Left renal pelvis (tissue), 4 donors: ENCODE measurements at places on chromosomes 12 and 14. TPM values are rescaled to one million over a fixed set of nuclear protein-coding genes. Genes with fewer than 3 reads are reported as not detected.
A peak's percentile ranks its signal among the peaks of the same experiment; 100 is the strongest.

Gene SERPINA3
- 0.50 TPM for polyA plus RNA-seq

DNA sequence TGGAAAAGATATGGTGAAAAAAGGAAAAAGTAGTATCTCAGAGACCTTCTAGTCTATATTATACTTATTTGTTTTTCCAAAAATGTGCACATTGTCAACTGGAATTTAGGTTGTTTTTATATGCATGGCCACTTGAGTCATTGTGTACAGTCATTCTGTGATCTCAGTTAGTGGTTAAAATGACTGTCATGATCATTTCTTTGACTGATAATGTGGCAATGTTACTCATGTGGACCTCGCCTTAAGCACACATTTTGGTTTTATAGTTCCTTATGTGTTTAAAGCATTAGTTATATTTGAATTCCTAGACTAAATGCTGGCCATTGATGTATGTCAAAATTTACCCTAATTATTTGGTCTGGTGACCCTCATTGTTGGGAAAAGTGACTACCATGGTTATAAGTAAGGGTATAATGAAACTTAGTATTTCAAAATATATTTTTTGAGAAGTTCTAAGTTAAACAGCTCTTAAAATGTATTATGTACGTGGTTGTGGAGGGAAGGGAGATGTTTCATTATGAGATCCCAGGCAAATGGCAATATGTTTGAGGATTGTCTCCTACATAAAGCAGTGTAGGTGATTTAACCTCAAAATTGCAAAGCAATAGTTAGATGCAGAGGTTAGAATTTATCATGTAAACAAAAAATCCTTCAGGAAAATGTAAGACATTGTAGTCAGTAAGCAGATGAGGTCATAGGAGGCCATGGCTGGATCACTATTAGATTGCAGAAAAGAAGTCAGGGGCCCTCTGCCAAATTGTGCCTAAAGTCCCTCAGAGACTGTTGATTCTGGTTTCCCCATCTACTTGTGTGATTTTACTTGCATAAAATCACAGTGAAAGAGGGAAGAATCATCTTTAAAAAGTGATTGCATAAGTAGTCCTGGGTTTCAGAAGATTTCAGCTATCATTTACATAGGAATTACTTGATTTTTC is 17.5 kb downstream of the PNMA1 start:
- no peak for DNase-seq

Gene MYH6
- 0.27 TPM for polyA plus RNA-seq

- no peak for DNase-seq
Measured at GRCh38 chr12:71804505-71804904, 35.1 kb upstream of the TBC1D15 start.

DNA sequence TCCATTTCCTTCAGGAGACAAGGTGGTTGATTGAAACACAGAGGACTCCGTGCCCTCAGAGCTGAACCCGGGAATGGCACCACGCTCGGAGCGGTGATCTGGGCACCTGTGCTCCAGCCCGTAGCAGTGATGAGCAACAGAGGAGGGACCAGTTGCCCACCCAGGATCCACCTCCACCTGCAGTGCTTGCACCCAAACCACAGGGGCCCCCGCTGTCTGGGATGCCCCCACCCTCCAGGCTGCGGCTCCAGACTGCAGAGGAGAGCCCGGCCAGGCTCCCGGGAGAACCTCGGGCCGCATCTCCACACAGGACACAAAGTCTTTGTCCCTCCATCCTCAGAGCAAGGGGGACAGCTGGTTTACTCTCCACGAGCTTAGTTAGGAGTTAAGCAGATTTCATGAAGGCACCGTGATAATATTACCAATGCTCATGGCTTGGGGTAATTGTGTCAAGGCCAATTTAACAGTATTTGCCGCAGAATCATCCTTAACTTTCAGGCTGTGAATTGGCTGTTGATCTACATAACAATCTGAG is 100.6 kb downstream of the TNFAIP2 start:
- no peak for DNase-seq

Gene STYK1
- 0.10 TPM for polyA plus RNA-seq

Gene ASB2
- polyA plus RNA-seq = 0.39 TPM

DNA sequence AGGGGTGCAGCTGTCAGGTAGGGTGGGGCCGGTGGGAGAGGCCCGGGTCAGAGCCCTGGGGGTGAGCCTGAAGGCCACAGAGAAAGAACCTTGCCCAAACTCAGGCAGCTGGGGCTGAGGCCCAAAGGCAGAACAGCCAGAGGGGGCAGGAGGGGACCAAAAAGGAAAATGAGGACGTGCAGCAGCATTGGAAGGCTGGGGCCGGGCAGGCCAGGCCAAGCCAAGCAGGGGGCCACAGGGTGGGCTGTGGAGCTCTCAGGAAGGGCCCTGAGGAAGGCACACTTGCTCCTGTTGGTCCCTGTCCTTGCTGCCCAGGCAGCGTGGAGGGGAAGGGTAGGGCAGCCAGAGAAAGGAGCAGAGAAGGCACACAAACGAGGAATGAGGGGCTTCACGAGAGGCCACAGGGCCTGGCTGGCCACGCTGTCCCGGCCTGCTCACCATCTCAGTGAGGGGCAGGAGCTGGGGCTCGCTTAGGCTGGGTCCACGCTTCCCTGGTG is 10.5 kb downstream of the MMP14 start:
- no peak for DNase-seq

DNA sequence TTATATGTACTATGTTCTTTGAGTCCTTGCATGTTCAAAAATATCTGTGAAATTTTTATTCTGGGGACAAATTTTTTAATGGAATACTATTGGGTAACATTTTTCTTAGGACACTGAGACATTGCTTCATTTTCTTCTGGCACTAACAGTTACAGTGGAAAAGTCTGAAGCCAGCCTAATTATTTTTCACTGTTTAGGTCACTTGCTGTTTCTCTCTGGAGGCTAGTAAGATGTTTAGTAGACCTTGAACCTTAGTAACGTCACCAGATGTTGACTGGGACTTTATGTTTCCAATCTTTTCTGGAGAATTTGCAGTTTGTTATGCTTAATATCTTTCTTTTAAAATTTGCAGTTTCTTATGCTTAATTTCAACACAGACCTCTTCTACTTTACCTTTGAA is 12.3 kb upstream of the EPYC start:
- DNase-seq = no peak

DNA sequence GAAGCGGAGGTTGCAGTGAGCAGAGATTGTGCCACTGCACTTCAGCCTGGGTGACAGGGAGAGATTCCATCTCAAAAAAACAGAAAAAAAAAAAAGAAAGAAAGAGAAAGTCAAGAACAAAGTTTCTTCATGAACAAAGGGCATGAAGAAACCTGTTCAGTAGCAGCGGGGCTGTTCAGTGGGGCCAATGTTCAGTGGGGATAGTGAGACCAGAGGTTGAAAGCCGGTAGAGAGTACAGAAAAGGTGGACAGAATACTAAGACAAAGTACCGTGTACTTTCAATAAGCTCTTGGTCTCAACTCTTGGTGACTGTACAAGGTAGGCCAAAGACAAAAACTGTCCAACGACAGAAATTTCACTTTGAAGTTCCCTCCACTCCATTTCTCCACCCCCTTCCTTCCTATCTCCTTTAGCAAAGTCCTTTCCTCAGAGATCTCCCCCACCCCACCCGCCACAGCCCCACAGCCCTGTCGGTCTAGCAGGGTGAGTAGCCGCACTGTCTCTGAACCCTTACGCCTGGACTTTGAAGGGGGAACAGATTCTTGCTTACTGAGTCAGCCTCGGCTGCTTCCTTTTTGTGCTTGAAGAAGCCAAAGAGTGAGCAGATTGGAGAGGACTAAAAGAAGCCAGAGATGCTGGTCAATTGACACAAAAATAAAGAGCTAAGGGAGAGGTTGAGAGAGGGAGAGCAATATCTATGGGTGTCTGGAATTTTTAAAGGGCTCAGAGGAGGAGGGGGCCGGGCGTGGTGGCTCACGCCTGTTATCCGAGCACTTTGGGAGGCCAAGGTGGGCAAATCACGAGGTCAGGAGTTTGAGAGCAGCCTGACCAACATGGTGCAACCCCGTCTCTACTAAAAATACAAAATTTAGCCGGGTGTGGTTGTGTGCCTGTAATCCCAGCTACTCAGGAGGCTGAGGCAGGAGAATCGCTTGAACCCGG is 44.2 kb upstream of the FOS start:
- DNase-seq = no peak

DNA sequence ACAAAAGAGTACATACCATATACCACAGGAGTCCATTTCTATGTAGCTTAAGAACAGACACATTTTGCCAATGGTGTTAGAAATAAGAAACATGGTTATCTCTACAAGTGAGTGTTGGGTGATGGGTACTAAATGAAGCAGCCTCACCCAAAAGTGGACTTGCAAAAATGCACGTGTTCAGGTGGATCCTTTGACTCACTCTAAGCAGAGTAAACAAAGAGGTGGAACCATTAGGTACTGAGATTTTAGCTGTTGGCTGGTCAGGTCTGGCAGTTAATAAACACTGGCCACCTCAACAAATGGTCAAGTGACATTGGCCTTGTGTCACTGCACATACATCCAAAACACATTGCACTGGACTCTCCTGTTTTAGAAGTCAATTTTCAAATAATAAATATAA is 27.6 kb downstream of the EVL start:
- no peak for DNase-seq

Gene SLC6A12
- 14.7 TPM for polyA plus RNA-seq

DNA sequence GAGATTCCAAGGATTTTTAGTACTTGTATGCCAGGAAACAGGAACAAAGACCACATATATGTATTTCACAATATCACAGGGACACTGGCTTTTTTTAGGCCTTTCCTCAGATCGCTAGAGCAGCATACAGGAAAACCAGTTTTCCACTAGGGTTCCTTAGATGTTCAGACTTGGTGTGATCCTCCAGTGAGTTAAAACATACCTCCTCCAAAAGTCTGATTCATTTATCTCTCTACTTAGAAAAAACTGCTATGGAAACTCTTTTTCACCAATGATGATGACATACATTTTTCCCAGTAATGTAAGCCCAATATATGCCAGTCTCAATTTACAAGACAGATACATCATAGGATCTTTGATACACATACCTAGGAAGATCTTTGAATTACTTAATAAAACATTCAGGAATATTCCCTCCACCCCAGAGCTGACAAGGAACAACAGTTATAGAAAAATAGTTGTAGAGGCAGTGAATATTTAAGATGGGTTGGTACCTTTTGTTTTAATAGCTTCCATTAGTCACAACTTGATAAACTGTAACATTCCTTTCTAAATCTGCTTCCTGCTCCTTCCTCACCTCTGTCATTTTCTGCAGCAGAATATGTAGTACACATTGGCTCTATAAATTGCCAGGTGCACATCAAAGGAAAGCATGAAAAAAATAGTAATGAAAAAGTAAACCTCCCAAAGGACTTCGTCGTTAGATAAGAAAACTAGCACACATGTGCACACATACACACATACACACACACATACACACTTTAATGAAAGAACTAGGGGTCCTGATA is 27.5 kb downstream of the BCAT1 start:
- DNase-seq = no peak

Gene KIF26A
- 3.3 TPM for polyA plus RNA-seq

DNA sequence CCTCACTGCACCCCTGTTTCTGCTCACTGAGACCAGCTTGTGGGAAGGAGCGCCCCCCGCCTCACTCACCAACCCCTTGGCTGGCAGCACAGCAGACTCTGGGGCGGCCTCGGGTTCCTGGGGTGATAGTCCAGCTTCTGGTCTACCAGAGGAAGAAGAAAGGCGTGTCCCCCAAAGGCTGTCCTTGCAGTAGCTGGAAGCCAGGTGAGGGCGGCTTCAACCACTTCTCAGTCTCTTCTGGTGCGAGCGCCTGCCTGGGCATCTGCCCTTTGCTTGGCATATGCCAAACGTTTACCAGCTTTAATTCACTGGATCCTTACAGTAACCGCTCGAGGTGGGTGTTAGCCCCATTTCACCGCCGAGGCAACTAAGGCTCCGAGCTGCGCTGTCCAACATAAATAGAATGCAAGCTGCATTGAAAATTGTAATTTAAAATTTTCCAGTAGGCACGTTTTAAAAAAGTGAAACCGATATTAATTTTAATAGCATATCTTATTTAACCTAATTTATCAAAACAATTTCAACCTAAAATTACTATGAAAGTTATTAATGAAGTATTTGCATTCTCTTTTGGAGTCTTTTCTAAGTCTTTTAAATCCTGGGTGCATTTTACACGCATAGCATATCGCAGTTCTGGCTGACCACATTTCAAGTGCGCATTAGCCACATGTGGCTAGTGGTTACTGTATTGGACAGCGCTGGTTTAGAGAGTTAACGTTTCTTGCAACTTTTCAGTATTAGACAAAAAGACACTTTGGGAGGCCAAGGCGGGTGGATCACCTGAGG is 872 bp downstream of the FAM177A1 start:
- DNase-seq = peak; percentile 22

DNA sequence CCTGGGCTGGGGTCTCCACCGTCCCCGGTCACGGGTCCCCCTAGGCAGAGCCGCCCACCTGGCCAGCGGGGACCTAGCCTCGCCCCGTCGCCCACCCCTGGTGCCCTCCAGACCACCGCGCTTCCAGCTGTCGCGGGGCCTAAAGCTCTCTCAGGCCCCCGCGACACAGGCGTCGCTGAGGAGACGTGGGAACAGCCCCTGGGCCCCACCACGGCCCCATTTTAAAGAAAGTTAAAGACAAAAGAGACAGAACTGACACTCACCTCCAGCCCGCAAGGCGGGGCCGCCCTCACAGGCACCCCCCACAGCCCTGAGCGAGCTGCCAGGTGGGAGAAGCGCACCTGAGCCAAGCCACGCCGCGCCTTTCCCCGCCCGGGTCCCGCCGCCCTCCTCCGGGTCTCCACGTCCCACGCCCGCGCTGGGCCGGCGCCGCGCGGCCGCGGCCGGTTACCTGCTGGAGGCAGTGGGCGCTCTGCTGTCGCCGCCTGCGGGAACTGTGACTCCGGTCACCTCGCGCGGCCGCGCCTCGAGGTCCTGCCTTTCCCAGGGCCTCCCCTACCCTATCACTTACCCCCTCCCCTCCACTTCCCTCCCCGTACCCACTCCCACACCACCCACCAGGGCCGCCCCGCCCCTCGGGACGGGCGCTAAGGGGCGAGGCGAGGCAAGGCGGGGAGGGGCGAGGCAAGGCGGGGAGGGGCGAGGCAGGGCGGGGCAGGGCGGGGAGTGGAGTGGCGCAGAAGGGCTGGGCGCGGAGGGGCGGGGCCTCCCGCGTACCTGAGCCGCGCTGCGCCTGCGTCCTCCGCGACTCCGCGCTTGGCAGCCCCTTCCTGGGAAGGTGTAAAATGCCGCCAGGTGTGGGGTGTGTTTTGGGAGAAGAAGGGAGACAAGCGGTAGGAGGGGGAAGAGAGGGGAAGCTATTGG is 31.2 kb downstream of the TC2N start:
- peak; percentile 52 for DNase-seq

- no peak for DNase-seq
Measured at GRCh38 chr14:61222388-61222787, 58.8 kb downstream of the TMEM30B start.

- DNase-seq = no peak
Measured at GRCh38 chr12:85191-85666, 18.7 kb downstream of the IQSEC3 start.

GRCh38 chr12:80217011-80217535 is 117.7 kb downstream of the OTOGL start:
- no peak for DNase-seq

GRCh38 chr12:6026998-6027397 is 81.9 kb upstream of the ANO2 start:
- DNase-seq = no peak

DNA sequence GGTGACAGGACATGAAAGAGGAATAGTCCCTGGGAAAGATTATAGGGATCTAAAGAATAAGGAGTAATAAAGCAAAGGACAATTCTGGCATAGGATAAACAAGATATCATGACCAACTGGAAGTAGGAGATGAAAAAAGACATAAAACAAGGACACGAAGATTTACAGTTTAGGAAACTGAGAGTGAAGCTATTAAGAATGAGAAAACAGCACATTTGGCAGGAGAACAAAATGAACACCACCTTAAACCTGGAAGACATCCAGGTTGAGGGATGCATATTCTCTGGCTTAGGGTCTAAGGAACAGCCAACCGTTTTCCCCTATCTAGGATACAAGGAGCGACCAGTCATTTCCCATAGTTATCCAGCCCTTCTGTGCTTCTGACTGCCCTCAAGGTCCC is 1.9 kb downstream of the TRIP11 start:
- no peak for DNase-seq
